ENCODE measurements at places on chromosomes 3 and 15.

- DNase-seq: no peak
Measured at GRCh38 chr3:52507359-52507758, 12.2 kb downstream of the STAB1 start.

DNA sequence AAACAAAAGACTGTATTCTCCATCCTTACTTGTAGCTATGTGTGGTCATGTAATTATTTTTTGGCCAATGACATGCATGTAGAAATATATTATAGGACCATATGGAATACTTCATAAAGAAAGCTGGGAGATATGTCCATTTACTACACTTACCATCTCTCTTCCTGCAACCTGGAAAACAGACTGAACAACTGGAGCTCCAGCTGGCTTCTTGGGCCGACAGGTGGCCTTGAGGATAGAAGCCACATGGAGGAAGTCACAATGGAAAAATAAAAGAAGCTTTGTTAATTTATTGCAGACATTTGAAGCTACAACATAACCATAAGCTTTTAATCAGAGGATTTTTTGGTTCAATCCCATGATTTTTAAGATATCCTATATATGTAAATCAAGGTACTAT, 167.9 kb upstream of the CBLB start:
- no peak for DNase-seq

DNA sequence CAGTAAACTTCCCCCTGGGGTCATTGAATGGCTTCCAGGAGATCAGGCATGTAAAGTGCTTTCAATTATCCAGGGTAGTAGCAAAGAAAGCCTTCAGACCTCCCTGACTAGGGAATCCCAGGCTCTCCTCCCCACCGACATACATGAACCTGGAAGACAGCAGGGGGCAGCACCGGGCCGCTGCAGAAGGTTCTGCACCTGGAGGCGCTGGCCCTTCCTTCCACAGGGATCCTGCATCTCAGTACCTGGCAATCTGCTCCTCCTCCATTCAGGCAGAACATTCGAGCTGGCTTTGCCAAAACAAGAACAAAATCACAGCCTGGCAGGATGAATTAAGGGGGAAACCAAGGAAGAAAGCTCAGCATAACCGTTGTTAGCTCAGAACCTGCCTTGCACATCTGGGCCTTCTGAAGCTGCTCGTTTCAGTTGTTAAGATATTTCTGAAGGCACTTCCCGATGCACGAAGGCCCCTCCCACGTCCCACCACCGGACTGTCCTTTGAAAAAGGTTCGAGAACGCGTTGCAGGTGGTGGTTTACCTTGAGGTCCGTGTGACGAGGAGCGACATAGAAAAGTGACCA, 237.7 kb downstream of the SLCO3A1 start:
- no peak for DNase-seq

DNA sequence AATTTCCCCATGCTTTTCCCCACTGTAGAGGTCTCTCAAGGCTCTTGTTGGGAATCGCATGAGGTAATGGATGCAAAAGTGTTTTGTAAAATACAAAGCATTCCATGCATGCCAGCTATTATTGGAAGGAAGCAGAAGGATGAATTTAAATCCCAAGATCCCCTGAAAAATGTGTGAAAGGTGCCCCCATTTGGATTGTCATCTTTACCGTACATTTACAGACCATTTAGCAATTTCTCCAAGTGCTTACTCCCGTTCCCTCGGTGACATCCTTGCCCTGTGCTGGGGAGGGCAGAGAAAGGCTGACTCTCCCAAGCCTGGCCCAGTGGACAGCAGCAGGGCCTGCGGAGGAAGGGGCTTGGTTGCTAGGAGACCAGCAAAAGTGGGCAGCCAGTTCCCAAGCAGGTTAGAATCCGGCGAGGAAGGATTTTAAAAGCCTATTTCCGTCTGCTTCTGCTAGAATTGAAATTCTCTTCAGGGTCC, 31.1 kb upstream of the NEO1 start:
- no peak for DNase-seq

DNA sequence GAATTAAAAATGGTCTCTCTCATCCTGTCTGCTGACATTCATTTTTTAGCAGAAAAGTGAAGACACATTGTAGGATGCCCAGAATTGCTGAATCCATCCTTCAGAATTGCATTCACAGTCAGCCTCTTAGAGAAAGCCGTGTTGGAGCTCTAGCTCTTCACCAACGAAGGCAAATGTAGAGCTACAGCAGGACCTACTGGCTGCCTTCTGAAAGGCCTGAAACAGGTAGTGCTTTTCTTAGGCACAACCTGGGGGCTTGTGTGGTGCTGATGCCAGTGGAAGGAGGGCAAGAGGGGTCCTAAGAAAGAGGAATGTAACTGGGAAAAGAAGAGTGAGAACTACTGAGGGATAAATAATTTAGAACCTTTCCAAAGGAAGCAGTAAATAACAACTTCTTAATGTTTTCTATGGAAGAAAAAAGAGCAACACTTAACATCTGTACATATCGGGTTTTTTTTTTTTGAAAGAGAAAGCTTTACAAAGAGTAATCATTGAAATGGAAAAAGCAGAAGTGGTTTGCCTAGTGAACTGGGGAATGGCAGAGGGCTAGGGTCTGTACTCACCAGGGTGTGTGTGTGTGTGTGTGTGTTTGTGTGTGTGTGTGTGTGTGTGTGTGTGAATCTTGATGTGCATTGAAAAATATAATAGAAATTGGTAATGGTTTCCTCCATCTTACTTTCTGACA, 297.8 kb downstream of the SATB1 start:
- no peak for DNase-seq

- no peak for DNase-seq
Measured at GRCh38 chr3:50205413-50206276, 574 bp downstream of the SLC38A3 start.

GRCh38 chr15:85306946-85307686, 73.3 kb upstream of the AKAP13 start:
- no peak for DNase-seq

Data from activated CD8-positive, alpha-beta memory T cell treated with anti-CD3 and anti-CD28 coated beads for 48 hours (primary cell).